ENCODE measurements at places on chromosomes 16 and 17.

DNA sequence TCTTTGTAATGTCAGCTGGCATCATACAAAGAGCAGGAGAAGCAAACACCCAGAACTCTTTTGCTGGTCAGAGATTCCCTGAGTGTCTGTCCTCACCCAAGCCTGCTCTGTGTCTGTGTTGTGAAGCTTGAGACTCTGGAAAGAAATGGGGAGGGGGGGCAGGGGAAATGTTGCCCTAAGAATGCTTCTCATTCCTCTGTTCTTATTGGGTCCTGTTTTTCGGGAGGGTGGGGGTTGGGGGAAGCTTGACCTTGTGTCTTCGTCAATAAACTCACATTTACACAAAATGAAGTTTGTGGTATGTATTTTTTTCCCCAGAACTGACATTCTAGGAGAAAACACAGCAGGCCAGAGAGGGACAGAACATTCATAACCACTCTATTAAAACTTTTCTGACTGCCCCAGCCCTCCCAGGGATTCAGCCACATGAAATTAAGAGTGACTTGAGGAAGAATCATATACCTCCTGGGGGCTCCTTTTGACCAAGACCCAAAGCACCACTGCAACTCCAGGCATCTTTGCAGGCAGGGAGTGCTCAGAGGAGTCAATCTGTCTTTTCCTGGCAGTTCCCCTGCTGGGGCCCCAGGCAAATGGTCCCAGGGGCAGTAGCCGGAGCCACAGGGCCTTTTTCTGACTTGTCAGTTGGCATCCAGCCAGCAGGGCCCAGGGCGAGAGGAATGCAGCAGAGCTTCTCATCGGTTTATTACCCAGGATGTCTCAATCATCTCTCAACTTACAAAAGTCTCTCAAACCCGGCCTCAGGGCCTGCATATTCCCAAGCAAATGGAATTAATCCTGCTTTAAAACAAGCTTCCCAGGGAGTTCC is 5.1 kb upstream of the RASL10B start:
- DNase-seq: no peak

- no peak for DNase-seq
Measured at GRCh38 chr16:80006241-80007215, 406.0 kb upstream of the MAF start.

- no peak for DNase-seq
Measured at GRCh38 chr17:32303781-32304288, 38.1 kb downstream of the C17orf75 start.

DNA sequence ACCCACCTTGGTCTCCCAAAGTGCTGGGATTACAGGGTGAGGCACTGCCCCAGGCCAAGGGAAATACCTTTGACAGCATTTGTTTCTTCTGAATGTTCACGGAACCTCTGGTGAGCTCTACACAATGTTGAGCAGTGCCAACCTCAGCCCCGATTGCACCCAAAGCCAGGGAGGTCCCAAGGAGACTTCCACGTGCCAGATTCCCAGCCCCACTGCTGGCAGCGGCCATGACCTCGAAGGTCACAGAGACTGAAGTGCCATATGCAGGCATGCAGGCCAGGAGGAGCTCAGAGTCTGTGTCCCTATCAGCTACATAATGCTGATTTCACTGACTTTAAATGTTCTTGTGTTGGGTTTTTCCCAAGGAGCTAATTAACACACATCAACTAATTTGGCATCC is 226.4 kb upstream of the FOXF1 start:
- no peak for DNase-seq

DNA sequence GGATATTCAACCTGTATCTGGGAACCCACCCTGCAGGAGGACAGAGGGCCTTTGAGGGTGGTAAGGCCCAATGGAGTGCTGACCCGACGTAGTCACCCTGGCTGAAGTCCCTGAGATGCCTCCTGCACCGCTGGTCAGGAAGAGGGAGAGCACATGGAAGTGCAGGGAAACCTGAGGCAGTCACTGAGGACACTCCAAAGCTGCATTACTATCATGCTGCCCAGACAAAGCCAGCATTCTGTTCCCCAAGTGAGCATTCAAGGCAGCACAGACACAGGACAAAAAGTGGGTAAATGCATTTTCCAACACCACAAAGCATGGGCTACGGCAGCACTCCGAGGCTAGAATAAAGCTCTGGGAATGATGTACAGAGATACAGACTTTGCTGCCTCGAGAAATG is 46.8 kb upstream of the BCAR1 start:
- DNase-seq: no peak

DNA sequence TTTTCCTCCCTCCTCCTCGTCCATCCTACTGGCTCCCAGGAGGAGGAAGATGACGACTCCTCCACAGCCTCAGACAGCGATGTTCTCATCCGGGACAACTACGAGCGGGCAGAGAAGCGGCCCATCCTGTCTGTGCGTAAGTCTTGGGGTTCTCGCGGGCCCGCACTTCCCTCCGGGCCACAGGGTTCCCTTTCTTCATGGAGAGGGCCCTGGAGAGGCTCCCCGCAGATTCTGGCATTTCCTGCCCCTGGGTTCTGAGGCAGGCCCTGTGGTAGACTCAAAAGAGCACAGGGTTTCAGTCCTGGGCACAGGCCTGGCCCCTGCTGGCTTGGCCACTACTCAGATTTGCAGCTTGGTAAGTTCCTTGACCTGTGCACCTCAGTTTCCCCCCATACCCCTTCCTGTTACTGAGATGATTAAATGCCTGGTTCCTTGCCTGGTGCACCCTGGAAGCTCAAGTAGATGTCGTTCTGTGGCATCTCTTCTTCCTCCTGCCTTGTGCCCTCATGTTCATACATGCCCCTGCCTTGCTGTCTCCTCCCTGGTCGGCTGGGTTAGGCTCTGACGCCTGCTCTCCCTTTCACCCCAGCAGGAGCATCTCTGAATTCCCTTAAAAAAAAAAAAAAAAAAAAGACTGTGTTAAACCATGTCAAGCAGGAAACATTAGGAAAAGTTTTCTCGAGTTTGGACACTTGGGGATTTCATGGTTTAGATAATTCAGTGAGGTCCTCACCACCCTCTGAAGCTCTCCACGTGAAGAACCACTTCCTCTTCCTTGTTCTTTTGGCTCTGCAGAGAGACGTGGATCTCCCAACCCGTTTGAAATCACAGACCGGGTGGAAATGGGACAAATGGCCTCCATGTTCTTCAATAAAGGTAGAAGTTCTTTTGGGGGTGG is 14.3 kb upstream of the NAT9 start:
- no peak for DNase-seq

- peak; percentile 62 for DNase-seq
Measured at GRCh38 chr16:84774810-84775209, 45.0 kb upstream of the CRISPLD2 start.

DNA sequence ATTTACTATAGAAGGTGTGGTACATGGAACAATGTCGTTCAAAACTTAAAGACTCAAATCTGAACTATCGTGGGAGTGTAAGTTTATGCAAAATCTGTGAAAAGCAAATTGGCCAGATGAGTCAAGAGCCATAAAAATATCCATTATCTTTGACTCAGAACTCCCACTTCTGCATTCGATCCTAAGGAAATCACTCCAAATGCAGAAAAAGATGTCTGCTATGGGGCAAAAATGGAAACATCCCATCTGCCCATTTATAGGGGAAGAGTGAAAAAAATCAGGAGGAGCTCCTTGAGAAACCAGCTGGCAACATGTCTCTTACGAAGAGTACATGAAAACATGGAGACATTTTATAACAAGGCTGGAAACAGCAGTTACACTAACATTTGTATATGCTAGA is 43.6 kb upstream of the CCDC182 start:
- no peak for DNase-seq

DNA sequence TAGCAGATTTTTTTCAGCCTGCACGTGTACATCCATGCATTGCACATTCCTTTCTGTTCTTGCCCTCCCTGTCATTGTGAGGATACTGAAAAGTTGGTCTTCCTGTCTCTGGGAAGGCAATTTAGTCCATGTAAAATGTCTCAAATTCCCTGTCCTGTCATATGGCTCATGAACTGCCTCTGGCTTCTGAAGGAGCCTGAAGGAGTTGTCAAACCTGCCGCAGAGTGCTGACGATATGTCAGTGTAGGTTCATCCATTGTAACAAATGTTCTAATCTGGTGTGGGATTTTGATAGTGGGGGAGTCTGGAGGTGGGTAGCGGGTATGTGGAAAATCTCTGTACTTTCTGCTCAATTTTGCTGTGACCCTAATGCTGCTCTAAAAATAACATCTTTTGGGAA is 59.6 kb downstream of the YPEL2 start:
- no peak for DNase-seq

DNA sequence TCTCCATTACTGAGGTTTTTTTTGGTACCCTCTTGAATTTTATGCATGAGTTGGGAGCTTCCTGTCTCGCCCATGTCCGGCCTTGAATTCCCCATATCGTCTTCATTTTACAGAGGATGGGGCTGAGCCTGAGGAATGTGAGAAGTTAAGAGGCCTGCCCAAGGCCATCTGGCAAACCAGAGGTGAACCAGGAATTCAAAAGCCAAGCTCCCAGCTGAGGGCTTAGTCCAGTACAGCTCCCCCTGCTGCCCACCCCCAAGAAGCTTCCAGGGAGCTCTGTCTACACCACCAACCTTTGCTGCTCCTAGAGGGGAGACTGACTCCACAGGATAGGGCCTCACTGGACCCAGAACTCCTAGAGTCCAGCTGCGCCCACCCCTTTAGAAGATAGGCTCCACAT is 20.7 kb upstream of the C16orf78 start:
- no peak for DNase-seq

DNA sequence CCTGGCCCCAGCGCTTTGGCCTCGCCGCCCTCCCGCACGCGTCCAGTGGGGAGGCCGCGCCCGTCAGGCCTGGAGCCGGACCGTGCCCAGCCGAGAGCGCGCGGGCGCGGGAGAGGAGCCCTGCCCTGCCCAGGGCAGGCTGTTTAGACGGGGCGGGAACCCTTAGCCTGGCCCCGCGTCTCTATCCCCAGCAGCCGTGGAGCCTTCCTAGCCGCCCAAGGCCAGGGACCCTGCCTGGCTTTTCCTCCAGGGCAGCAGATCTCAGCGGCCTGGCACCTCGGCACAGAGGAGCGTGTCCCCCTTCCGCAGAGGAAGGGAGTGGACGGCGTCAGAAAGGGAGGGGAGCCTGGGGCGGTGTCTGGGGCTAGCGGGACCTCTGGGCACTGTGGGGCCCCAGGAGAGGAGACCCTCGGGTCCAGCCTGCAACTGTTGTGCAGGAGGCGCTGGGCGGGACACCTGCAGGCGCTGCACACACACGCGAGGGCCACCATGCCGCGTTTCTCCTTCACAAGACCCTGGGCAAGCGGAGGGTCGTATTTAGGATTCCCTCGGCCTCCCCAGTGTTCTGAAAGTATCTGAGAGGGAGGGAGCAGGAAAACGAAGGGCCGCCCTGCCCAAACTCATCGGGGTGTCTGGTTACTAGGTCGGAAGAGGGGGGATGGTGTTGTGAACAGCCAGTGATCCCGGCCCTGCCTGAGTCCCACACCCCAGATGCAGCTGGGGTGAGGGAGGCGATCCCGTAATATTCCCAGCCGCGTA is 2.3 kb upstream of the NPTX1 start:
- no peak for DNase-seq

GRCh38 chr17:27620721-27621120 is 10.3 kb upstream of the LGALS9 start:
- no peak for DNase-seq

DNA sequence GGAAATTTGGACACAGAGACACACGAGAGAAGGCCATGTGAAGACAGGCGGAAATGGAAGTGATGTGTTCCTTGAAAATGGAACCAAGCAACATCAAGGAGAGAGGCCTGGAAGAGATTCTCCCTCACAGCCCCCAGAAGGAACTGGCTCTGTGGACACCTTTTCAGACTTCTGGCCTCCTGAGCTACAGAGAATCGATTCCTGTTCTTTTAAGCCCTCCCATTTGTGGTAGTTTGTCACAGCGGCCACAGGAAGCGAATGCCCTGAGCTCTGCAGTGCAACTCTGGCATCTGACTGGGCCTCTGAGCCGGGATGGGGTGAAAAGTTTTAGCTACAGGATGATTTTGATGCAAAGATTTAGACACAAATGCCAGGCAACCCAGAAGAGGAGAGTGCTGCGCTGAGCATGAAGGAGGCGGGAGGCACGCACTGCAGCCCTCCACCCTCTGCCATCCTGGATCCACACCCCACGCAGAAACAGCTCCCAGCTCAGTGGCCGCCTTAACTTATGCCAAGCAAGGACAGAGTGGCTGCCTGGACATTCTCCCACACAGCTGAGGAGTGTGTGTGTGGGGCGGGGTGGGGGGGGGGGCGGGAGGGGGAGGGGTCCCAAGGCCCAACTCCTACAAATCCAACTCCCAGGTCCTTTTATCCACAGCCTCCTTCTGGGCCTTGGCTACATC is 2.2 kb downstream of the TIMP2 start:
- DNase-seq: no peak

DNA sequence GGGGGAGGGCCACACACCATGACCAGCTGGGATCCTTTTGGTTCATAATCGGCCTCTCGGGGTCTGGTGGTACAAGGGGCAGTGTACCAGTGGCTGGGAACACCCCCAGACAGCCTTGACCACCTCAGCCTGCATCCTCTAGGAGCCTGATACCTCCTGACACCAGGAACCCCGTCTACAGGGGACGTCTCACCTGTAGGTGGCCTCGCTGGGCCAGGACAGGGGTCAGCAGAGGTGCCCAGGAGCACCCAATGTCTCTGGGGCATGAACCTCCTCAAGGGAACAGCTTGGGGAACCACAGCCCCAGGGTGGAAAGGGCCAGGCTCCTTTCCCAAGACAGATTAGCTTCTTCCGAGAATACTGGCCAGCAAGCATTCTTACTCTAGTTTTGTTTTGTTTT is 2.5 kb upstream of the METRNL start:
- DNase-seq: no peak

GRCh38 chr17:77323413-77324171 is 182.8 kb downstream of the SEC14L1 start:
- DNase-seq: no peak

GRCh38 chr16:10978871-10979446 is 34.6 kb downstream of the CLEC16A start:
- DNase-seq: no peak

DNA sequence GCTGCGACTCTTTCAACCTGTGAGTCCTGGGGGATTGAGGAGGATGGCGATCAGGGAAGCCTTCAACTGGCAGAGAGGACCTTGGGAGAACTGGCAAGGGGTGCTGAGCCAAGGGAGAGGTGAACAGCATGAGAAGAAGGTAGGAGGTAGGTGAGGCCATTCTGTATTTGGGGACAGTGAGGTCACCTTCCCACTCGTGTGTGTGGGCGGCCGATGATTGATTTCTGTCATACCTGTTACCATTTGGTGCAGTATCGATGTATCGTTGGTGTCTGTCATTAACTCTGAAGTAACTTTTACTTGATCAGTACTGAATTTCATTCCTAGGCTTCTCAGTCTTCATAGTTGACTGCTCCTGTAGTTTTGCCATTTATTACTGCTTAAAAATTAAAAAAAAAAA is 3.8 kb downstream of the ARSG start:
- DNase-seq: no peak

DNA sequence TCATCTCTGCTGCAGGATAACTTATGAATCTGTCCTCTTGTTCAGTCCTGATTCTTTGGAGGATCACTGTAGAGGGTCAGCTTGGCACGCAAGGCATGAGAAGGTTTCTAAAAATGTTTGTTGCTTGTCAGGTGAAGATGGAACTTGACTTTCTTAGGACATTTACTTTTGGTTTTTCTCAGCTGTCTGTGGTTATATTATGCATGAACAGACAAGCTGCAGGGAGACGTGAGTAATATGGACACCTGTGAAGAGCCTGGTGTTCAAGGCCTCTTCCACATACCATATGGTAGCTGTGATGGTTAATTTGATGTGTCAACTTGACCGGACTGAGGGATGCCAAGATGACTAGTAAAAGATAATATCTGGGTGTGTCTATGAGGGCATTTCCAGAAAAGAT is 270.2 kb upstream of the CPHXL start:
- no peak for DNase-seq

GRCh38 chr17:915538-916201 is 63.9 kb downstream of the NXN start:
- DNase-seq: no peak

- DNase-seq: no peak
Measured at GRCh38 chr17:61399131-61400065, at the start of gene TBX2. TSS of gene TBX2 (plus strand) at chr17:61399843. CDS start at chr17:61400177, 334 bp downstream.
